KBM-7 (cell line): ENCODE measurements at places on chromosomes 6 and 20.

GRCh38 chr20:10481676-10482075 is 46.6 kb downstream of the SLX4IP start:
- no peak for DNase-seq

DNA sequence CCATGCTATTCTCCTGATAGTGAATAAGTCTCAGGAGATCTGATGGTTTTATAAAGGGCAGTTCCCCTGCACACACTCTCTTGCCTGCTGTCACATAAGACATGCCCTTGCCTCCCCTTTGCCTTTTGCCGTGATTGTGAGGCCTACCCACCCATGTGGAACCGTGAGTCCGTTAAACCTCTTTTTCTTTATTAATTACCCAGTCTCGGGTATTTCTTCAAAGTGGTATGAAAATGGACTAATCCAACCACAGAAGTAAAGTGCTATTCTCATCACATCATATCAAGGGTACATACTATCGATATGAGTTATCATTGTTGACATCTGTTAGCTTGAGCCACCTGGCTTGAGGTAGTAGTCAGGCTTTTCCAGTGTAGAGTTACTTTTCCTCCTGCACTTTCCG is 2.3 kb downstream of the MANBAL start:
- DNase-seq = no peak

- DNase-seq = no peak
Observed at GRCh38 chr6:34339432-34339831, 53.0 kb downstream of the NUDT3 start.

DNA sequence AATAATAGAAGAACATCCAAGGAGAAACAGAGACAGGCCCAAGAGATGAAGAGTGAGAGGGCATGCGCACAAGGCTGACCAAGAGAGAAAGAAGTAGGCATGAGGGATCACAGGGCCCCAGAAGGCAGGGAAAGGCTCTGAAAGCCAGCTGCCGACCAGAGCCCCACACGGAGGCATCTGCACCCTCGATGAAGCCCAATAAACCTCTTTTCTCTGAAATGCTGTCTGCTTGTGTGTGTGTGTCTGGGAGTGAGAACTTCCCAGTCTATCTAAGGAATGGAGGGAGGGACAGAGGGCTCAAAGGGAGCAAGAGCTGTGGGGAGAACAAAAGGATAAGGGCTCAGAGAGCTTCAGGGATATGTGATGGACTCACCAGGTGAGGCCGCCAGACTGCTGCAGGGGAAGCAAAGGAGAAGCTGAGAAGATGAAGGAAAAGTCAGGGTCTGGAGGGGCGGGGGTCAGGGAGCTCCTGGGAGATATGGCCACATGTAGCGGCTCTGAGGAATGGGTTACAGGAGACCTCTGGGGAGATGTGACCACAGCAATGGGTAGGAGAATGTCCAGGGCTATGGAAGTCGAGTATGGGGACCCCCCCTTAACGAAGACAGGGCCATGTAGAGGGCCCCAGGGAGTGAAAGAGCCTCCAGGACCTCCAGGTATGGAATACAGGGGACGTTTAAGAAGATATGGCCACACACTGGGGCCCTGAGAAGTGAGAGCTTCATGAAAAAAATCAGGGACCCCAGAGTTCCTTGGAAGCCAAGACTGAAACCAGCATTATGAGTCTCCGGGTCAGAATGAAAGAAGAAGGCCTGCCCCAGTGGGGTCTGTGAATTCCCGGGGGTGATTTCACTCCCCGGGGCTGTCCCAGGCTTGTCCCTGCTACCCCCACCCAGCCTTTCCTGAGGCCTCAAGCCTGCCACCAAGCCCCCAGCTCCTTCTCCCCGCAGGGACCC is 981 bp upstream of the TNF start:
- no peak for DNase-seq

GRCh38 chr6:38688579-38689087 is 14.3 kb downstream of the GLO1 start:
- DNase-seq = no peak

DNA sequence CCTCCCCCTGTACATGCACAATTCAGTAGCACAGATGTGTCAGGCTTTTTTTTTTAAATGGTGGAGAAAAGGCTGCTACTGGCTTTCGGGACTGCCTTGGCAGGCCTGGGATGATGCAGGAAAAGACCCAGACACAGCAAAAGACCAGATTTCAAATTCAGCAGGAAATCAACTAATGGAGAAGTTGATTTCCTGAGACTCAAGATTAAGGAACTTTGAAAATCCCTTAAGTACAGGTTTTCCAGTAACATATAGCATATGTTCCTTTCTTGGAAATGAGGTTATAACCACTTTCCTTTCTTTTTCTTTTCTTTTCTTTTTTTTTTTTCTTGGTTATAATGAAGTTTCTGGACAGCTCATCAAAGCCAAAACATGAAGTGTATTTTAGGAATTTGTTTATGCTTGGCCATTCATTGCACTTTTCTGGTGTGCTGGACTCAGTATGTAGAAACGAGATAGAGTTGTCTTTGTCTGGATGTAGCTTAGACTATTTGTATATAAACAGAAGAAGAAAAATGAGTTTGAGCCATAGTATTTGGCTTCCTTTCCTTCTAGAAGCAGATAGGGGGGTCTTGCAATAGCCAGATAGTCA is 119.4 kb downstream of the SASH1 start:
- DNase-seq = no peak

DNA sequence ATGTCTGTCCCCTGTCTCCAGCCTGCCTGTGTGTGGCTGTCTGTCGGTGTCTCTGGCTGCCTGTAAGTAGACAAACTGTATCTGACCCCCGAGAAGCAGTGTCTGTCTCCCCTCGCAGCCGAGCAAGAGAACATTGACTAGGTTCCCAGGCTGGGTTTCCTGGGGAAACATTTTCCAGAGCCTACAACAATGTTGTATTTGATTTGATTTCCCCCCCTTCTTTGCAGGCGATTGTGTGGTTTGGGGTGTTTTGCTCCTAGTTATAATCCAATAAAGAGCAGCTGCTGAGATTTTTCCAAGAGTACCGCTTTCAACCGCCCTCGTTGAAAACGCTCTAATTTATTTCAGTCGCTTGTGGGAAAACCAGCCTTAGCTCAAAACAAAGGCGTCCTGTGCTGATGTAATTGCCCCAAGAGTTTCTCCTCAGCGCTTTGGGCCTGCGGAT is 92.6 kb downstream of the CDC5L start:
- no peak for DNase-seq

DNA sequence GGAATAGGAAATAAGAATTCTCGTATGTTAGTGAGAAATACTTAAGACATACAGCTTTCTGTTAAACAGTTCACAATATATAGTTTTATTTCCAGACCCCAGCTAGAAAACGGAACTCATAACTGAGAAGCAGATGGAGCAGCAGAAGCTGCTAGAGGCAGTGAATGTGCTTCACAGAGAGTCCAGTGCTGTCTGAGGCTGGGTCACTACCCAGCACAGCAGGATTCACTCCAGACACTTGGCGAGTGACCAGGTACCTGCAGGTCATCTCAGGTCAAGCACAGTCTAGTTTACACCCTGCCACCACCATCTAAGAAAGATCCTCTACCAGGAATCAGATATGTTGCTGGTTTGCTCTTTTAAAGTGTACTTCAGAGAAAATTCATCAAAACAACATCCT is 243.1 kb upstream of the RAB32 start:
- no peak for DNase-seq

GRCh38 chr6:84854811-84855400 is 90.5 kb upstream of the TBX18 start:
- DNase-seq = no peak

DNA sequence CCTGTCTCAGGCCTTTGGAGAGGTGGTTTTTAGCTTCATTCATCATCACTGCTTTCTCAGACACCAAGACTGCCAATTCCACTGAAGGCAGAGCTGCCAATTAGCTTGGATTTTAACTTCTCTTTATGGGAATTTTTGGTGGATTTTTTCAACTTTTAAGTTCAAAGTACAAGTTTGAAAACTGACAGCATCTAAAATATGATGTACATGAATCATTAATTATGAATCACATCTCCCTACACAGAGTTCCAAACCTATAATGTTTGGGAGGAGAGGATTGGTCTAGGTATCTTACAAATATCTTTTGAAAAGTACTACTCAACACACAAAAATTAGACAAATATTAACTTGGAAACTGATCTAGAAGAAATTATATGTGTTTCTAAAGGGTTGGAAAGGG is 25.5 kb downstream of the CNKSR3 start:
- DNase-seq = no peak

DNA sequence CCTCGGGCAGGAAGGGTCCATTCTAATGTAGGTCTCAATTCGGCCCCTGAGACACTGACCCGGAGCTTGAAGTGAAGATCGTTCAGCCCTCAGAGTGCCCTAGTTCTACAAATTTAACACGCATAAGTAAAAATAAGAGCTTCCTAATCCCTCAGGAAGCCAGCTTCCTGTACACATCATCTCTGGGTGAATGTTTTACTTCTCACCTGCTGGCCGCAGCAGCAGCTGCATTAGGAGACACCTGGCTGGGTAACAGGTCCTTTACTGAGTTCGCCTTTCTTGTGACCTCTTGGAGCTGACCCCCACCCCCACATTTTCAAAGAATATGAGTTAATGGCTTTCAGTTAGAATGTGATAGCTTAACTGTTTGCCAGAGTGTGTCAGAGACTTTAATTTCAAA is 165.0 kb downstream of the SMOC2 start:
- DNase-seq = no peak

- no peak for DNase-seq
Observed at GRCh38 chr6:22468256-22468965, 101.0 kb upstream of the HDGFL1 start.

GRCh38 chr6:12371641-12372146 is 81.5 kb downstream of the EDN1 start:
- no peak for DNase-seq

- no peak for DNase-seq
Observed at GRCh38 chr20:36336954-36337704, 31.0 kb downstream of the DLGAP4 start.

DNA sequence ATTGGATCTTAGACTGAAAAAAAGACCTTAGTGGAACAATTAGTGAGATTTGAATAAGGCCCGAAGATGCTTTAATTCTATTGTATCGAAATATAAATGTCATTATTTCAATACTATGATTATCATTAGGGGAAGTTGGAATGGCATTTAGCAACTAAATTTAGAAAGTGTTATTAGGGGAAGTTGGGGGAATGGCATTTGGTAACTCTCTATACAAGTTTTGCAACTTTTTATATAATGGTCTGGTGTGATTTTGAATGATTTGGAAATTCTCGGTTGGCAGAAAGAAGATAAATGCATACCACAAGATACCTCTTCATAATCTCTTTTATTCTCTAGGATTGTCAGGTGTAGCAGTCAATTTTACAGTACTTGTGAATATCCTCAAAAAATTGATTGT is 49.2 kb downstream of the RNF144B start:
- no peak for DNase-seq

- DNase-seq = no peak
Observed at GRCh38 chr6:108969776-108970175, 121.6 kb downstream of the ARMC2 start.

DNA sequence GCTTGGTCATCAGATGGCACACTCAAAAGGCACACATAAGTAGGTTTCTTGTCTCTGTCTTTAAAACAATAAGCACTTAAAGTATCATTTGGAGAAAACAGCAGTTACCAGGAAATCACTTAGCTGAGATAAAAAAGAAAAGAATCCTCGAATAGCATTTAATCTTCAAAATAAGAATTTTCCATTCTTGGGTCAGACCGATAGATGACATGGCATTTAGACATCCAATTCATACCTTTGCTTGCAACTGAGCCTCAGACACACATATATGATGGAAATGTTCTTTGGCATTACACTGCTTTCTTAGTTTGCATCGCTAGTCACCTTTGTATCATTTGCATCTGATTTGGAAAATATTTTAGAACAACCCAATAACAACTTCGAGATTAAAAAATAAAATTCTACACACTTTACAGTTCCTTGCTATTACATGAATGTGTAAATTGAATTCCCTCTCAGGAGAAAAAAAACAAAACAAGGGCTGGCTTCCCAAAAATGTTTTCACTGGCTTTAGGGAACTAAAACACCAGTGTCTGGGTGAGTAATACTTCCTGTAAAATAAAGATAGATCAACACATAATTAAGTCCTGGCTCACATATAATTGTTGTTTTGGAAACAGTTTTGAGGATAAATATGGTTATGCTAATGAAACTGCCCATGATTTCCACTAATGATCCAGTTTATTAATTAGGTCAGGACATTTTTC is 1.3 kb upstream of the RNF217 start:
- peak; percentile 28 for DNase-seq

GRCh38 chr20:9602847-9603183 is 88.4 kb downstream of the LAMP5 start:
- no peak for DNase-seq

DNA sequence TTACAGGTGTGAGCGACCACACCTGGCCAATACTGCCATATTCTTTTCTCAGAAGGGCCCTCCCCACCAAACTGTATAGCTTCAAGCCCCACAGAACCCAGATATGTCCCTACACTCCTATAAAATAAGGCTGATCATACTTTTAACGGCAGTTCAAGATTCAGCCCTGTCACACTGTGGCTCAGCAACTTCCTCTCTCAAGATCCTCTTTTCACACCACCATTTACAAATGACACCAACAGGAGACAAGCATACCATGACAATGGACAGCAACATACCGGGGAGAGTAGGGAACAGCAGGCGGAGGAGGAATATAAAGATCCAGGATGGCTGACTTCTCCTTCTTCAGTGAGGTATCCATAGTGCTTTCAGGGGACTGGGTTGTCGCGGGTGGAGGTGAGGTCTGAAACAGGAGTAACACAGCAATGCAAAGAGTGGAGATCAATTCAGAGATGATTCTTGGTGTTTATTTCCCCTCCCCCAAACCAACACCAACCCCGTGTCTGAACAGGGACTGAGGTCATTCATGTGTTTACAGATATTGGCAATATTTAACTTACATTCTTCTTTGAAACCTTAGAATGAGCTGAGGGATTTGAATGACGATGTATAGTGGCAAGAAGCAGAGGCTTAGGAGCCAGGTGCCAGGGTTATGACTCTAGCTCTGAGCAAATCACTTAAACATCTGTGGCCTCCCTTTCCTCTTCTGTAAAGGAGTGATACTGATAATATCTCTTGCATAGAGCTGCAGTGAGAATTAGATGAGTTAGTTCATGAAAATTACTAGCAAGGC is 57.6 kb upstream of the IPCEF1 start:
- peak; percentile 80 for DNase-seq

GRCh38 chr20:61930776-61931475 is 134.8 kb downstream of the TAF4 start:
- DNase-seq = no peak

DNA sequence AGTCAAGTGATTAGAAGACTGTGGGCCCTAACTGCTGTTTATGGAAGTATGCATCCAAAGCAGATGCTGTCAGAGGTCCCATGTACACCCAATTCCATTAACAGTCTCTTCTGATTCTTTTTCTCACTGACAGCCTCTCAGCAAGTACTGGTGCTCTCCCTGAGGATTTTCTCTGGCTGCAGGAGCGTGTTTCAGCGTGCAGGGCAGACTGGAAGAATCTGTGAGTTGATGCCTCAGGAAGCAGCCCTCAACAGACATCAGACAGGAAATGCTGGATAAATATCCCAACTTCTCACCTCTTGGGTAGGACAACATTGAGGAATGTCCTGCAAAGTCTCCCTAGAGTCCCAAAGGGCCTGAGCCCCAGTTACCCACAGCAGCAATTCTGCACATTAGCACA is 40.8 kb downstream of the ANKEF1 start:
- DNase-seq = no peak
